CD4-positive, CD25-positive, alpha-beta regulatory T cell (primary cell): ENCODE measurements at places on chromosomes 7 and 10.

GRCh38 chr7:142487124-142487523 is 229.3 kb upstream of the PRSS58 start:
- DNase-seq, result no peak

DNA sequence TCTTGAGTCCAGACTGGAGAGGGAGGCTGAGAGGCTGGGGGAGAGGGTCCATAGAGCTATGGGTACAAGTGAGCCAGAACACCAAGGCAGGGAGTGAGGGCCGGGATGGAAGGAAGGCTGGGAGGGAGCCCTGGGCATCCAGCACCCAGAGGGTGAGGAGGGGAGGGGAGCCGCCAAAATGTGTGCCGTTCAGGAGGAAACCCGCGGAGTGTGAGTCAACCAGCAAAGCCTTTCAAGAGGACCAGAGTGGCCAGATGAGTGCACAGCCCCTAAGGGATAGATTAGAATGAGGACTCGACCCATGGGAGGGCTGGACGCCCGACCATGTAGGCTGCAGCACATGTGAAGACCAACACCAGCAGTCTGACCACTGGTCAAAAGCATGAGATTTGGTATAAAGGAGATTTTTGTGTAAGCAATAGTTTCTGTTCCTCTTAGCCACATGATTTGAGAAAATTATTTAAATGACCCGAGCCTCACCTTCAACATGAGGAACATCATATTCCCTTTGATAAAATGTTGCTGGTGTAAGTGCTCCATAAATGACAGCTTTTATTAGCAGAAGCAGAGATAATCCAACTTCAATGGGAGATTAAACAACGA is 179.7 kb upstream of the GRB10 start:
- no peak for DNase-seq

DNA sequence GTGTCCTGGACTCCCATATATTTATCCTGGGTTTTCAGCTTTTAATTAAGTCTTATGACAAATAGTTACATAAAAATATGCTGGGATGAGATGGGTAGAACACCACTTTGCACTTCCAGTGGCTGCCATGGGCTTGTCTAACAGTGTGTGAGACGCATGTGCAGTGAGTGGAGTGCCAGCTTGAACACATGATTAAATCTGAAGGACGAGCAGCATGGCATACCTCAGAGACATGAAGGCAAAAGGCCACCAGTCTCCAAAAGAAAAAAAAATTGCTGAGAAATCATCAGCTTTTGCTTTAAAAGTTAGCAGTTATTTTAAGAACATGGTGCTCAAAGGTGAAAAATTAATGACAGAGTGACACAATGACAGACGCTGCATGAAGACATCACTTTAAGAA is 139.0 kb upstream of the ADCY1 start:
- DNase-seq, result no peak

GRCh38 chr10:17872191-17873091 is 63.3 kb downstream of the MRC1 start:
- DNase-seq, result peak; percentile 29

DNA sequence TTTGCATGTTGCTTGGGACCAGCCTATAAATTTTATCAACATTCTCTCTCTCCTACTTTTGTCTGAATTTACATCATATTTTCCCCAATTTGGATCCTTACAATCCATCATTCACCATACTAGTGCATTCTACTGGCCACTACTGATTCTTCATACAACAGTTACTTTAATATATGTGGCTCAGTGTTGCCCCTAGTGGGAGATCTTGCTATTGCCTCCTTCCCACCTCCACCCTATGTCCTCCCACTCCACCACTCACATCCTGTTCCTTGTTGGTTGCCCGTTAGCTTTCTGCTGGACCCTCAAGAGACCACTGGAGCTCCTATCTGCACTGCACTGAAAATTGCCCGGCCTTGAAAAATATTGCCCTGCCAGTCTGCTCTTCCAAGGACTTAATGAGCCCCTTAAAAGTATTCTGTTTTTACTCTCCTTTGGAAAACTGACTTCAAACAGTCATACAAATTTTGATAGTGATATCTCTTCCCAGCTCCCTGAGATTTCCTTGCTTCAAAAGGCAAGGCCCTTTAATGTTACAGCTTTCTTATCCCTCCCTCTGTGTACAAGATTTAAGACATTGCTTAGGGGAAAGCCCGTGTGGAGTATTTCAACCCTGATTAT is 243.2 kb upstream of the TMEM229A start:
- no peak for DNase-seq

- peak; percentile 45 for DNase-seq
Measured at GRCh38 chr7:142303650-142304049, 45.8 kb upstream of the PRSS58 start.

- no peak for DNase-seq
Measured at GRCh38 chr7:44175730-44176129, 13.5 kb downstream of the GCK start.

DNA sequence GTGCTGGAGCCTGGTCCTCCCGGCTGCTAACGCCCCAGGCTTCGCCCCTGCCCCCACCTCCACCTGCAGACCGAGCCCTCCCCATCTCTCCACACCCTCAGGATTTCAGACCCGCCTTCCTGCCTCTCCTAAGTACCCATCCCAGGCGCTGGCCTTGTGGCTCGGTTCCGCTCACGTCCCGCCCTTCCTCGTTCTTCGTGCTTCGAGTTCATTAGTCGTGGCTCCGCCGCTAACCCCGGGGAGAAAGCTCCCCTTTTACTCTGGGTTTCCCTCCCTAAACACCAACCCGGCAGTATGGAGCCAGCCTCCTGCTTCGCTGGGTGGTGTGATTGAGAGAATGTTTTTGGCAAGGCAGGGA is 11.2 kb downstream of the EMX2 start:
- DNase-seq, result no peak
